Neural crest cell (in vitro differentiated cells): ENCODE measurements at places on chromosomes 5 and 9. TPM values are rescaled to one million over a fixed set of nuclear protein-coding genes. Genes with fewer than 3 reads are reported as not detected.
A peak's percentile ranks its signal among the peaks of the same experiment; 100 is the strongest.

DNA sequence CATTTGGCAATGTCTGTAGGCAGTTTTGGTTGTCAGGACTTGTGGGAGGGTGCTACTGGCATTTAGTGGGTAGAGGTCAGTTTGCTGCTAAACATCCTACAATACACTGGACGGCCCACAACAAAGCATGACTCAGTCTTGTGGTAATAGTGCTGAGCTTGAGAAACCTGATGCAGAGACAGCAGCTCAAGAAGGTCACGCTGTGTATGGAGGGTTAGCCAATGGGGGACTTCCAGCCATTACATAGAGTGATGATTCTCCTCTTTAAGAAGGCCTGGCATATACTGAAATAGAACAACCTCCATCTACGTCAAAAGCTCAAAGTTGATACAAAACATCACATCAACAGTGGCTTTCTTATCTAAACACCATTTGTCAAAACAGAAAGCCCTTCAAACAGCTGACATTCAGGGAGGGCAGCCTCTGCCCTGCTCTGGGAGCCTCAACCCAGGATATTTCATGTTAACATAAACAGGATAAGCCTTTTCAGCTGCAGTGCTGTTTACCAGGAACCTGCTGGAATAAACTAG is 143.0 kb downstream of the GPBP1 start:
- no peak for DNase-seq

DNA sequence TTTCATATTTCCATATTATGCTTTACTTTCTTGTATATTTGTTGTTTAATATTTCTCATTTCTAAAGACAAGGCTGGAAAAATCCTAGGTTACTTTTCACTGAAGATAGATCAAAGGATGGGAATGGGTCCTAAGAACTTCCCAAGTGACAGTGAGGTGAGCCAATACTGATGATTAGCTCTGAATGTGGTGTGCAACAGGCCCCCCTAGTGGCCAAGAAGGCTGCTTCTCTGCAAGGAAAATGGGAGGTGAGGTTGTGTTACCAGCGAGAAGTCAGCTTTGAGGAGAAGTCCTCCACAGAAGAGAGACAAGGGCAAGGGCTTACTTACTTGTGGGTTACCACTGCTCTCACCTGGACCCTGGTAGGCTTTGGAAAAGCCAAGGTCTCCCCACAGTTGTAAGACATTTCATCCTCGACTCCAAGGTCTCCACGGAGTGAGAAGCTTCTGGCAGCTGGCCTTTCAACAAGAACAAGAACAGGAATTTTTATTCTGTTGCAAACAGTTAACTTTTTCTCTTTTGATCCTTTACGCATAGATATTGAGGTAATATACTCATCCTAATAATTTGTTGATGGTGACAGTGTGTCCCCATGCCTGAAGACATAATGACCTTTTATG is 69.9 kb downstream of the MAMDC2 start:
- peak; percentile 32 for DNase-seq

DNA sequence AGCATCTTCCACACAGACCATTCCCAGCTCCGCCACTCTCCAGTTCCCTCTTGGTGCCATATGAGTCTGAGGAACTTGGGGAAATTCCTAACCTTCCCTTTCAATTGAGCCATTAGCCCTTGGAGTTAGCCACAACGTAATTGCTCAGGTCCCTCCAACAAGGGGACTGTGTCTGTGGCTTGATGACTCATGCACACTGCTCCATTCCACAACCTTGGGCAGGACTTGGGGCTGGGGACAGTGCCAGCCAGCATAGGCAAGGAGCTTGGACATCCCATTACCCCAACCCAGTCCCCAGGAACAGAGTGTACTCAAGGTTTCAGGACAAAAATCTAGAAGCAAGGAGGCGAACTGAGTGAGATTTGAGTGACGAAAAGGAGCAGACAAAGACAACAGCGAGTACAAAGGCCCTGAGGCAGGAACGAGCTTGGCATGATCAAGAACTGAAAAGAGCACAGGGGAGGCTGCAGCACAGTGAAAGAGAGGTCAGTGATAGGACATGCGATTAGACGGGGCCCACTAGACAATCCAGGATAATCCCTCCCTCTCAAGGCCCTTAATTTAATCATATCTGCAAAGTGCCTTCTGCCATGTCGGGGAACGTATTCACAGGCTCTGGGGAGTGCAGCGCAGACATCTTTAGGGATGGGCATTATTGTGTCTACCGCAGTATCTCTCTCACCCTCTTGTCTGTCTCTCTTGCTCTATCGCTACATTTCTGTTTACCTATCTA is 16.0 kb upstream of the JADE2 start:
- no peak for DNase-seq

GRCh38 chr9:133238272-133238850 is 29.3 kb upstream of the OBP2B start:
- DNase-seq = peak; percentile 84

DNA sequence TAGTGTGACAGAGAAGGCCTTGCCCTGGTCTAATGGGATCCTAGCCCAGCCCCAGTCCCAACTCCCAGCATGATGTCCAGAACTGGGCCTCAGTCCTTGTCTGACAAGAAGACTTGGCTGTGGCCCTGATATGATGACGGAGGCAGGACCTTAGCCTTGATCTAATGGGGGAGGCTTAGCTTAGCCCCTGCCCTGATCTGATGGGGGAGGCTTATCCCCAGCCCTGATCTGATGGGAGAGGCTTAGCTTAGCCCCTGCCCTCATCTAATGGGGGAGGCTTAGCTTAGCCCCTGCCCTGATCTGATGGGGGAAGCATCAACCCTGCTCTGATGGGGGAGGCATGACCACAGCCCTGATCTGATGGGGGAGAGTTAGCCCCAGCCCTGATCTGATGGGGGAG is 3.7 kb downstream of the PKN3 start:
- DNase-seq = no peak

- no peak for DNase-seq
Measured at GRCh38 chr9:68981789-68982188, 32.1 kb downstream of the PRKACG start.

DNA sequence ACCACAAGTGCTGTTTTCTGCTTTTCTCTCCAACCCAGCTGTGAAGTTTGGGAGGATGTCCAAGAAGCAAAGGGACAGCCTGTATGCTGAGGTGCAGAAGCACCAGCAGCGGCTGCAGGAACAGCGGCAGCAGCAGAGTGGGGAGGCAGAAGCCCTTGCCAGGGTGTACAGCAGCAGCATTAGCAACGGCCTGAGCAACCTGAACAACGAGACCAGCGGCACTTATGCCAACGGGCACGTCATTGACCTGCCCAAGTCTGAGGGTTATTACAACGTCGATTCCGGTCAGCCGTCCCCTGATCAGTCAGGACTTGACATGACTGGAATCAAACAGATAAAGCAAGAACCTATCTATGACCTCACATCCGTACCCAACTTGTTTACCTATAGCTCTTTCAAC is 145.2 kb downstream of the RORB start:
- DNase-seq = no peak

The INSL4 gene
- not detected in 2 replicates for total RNA-seq

The LURAP1L gene
- total RNA-seq = 0.27 and 0.40 TPM in 2 replicates

The LIX1 gene
- total RNA-seq = 19.1 and 19.7 TPM in 2 replicates
